Activated CD4-positive, CD25-positive, alpha-beta regulatory T cell treated with anti-CD3 and anti-CD28 coated beads, Interleukin-2, amount 50 U/mL, for 72 hours (primary cell): ENCODE measurements at places on chromosomes 1 and 21.

- no peak for DNase-seq
These were observed 109.9 kb downstream of the BCAR3 start for GRCh38 chr1:93571623-93572310.

DNA sequence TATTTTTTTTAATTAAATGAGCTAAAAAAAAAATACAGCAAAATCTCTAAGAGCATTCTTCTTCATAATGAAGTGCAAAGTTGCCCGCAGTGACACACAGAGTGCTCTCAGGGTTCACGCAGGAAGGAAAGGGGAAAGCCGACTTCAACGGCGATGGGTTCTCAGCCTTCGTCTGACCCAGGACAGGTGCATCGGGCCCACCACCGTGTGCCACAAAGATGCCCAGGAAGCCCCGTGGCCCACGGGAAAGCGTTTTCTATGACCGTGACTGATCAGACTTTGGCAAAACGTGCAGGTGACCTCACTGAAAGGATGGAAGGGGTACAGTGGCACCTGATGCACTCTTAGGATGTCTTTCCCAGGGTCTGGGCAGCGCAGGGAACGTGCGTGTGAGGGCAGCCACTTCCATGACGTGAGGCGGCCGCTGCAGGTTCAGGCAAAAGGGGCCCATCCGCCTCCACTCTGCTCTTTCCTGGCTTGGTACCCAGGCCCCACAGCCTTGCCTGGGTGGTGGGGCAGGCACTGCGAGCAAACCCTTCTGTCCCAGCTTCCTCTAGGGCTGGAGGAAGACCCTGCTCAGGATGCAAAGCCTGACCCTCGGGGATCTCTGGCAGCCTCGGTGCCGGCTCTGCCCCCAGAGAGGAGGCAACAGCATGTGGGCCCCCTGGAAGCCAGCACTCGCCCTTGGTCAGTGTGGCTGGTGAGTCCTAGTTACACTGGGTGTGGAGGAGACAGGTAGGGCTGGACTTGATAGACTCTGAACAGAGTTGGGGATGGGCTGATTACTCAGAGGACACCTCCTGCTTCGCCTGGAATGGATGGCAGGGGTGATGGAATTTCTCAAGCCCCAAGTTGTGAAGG, 8.3 kb downstream of the LRRC47 start:
- DNase-seq: no peak

GRCh38 chr21:41247561-41248545, 68.7 kb upstream of the FAM3B start:
- DNase-seq: no peak

DNA sequence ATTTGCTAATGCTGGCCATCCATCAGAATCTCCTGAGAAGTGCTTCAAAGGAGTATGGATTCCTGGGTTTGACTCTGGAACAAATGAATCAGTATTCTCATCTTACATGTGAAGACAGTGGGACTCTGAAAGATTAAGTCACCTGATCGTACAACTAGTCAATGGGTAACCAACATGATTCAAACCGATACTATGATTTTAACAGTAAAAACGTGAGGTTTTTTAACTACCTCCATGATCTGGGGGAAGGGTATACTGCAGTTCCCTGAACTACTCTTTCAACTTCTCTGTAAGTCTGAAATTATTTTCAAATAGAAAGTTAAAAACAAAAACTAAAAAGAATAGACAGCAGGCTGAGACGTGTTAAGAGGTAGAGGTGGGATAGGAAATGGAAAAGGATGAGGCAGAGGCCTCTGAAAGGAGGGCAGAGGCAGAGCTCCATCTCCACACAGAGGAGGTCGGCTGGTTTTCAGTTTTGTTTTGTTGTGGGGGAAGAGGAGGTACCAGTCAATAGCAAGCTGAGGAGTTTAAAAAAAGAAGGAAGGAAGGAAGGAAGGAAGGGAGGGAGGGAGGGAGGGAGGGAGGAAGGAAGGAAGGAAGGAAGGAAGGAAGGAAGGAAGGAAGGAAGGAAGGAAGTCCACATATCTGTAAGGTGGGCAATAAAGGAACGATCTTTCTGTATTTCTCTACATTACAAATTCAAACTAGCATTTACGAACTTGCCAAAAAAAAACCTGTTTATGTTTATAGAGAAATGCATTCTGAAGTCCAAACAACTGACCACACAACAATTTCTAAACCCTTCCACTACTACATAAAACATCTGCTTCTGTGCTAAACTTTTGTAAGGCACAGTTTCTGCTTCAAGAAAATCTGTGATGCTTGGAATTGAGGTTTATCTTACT, 213.1 kb downstream of the RERE start:
- no peak for DNase-seq

- DNase-seq: no peak
These were observed 97.2 kb downstream of the TBX15 start for GRCh38 chr1:118890851-118891384.
